ENCODE measurements at places on chromosomes 5 and 9.

- H3K4me1 ChIP-seq: no peaks in the 10 kb centered on the region
- H3K4me3 ChIP-seq: no peak overlapping the region
- no peaks in the 10 kb centered on the region for H3K36me3 ChIP-seq
- H3K27ac ChIP-seq: no peak overlapping the region
Measured at GRCh38 chr5:127133071-127133470, 59.8 kb upstream of the C5orf63 start.

- H3K27ac ChIP-seq: no peak overlapping the region
- H3K4me1 ChIP-seq: no peaks in the 10 kb centered on the region
- H3K27me3 ChIP-seq: no peaks in the 10 kb centered on the region
Measured at GRCh38 chr9:113721856-113722255, 154.3 kb upstream of the ZNF618 start.

DNA sequence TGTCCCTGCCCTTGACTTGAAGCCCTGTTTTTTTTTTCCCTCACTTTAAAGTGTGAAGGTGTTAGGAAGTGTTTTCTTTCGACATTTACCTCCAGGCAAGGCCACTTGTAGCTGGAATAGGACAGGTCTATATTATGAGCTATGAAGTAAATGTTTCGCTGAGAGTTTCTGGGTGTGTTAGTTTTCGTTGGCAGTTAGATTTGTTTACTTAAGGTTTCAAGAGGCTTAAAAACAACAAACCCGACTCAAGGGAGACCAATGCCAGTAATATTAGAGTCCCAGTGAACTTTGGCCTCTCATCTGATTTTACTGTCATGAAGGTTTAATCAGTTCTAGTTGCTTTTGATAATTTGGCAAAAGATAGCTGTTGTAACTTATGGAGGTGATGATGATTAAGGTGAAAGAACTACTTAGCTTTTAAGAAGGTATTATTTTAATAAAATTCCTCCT, 25.2 kb downstream of the OCLN start:
- no peaks in the 10 kb centered on the region for H3K36me3 ChIP-seq
- H3K27ac ChIP-seq: no peak overlapping the region
- no peaks in the 10 kb centered on the region for H3K4me1 ChIP-seq
- H3K27me3 ChIP-seq: no peaks in the 10 kb centered on the region
- DNase-seq: no peak
- H3K4me3 ChIP-seq: no peak overlapping the region

DNA sequence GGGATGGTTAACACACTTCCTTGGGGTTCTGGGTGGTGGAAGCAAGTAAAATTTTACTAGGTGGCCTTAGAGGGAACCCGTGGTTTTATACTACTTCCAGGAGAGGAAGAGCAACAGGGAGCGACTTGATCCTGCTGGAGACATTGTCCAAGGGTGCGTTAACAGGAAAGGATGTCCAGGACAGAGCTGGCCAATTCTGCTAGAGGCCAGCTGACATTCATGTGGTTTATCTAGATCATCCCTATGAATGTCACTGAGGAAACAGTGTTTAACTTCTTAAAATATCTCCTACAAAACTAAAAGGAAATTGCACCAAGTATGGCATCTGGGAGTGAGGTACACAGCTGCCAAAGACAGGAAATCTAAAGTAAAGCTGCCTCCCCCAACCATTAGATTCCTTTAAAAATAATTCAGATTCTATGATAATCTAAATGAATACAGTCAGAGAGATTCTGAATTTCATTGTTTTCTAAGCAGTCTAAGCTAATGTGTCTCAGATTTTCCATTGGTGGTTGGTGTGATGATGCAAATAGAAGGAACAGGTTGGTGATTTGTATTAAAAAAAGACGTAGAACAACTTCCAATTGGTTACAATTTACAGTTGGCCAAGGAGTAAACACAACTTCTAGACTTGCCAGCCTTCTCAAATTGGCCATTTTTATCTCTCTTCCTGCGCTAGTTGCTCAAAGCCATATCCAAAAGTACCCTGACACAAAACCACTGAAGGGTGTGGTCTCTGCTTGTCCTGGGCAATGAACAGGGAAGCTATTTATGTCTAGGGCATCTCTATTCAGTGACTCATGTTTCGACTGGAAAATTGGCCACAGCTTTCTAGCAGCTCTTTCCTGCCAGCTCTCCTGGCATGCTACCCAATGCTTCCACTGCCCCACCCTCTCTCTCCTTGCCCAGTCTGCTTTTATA, 574.7 kb upstream of the MEF2C start:
- no peak overlapping the region for H3K27ac ChIP-seq
- no peaks in the 10 kb centered on the region for H3K27me3 ChIP-seq
- H3K4me3 ChIP-seq: no peak overlapping the region
- DNase-seq: no peak
